ENCODE measurements at places on chromosomes 1 and 21.

GRCh38 chr1:23194119-23194984 is 22.9 kb downstream of the HTR1D start:
- no peak for DNase-seq

- DNase-seq = no peak
These were observed 75.5 kb downstream of the VAV3 start for GRCh38 chr1:107889524-107889923.

- no peak for DNase-seq
These were observed 116.7 kb downstream of the DMRTB1 start for GRCh38 chr1:53575955-53576320.

DNA sequence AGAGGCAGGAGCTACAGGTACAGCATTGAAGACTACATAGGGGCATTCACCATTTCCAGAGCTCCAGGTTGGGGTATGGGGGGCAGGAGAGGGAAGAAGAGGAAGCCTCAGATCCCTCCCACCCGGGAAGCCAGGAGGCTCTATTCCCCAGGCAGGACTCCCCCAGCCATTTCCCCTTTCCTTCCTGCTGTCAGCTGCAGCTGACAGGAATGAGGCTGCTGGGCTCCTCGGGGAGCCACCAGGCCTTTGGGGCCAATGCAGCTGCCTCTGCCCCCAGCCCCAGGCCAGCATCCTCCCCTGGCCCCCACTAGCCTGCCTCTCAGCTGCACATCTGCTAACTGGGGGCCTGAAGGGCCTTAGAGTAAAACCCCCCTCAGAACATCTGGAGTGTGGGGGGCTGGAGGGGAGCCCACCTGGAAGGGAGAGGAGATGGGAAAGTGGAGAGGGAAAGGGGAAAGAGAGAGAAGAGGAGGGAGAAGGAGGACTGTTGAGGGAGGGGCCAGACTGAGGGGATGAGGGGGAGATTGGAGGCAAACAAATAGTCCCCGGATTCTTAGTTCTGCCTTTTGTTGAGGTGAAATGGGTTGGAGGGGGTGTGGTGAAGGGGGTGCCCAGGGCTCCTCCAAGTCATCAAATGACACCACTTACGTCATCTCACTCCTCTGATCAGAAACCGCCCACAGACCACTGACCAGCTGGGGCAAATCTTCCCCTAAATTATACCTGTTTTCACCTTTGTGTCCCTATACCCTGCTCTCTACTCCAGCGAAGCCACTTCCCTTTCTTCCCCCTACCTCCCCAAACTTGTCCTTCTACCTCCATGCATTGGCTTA is 58.0 kb downstream of the LGR6 start:
- DNase-seq = no peak

DNA sequence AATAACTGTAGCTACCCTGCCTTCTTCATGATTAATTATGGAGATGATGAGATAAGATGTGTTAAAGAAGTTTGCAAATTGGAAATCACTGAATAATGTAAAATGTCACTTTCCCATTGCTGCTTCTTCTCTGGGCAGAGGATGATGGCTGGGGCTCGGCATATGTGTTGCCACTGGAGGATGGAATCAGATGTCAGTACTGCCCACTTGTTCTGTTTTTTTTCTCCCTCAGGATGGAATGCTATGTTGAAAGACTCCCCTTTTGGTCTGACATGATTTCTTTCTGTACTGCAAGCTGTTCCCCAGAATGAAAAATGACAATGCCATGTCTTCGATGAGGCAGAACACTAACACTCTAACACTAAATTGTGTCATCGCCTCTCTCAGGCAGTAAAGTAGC is 373.9 kb upstream of the SPAG17 start:
- no peak for DNase-seq

DNA sequence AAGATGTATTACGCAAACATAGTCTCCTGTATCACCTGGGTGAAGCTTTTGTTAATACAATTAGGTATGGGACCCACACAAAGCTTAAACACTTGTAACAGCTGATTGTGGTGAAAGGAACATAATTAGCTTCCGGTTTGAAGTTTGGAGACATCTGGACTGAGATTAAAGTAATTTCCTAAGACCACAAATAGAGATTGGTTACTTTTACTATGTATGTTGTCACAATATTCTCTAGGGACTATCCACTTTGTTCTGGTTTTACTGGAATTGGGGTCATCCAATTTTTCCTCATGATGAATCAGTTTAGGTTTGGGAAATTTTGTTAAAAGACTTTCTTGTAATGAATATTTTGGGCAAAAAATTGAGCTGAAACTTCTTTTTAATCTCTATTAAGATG is 71.8 kb upstream of the SAMSN1 start:
- DNase-seq = no peak

- peak; percentile 33 for DNase-seq
These were observed 38.3 kb downstream of the GALNT2 start for GRCh38 chr1:230105245-230105753.

DNA sequence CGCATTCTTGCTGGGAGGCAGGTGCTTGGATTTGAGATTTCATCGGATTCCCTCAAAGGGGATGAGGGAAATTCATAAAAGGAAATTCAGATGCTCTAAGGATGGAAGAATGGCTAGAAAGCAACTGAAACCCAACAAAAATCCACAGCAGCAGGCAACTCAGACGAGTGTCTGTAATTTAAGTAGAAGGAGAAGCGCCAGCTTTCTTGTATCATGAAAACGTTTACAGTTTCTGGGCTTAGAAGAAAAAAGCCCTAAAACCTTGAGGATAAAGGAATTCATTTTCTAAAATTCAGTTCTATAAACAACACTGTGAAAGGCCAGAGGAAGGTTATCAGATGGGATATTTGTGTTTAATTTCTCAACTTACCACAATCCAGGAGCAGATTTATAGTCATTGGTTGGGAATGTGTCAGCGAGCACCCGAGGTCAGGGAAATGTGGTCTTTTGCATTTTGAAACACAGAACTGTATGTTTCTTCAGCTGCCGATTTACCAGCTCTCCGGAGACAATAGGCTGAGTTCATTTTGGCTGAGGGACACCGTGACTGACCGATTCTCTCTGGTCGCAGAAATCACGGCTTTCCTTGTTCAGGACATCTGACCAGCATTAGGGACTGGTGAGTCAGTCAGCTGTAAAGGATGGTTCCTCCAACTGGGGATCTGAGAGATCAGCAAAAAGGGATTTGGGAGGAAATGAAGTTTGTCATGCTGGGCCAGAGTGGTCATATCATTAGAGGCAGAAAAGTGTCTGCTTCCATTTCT is 111.6 kb upstream of the ERRFI1 start:
- DNase-seq = no peak

DNA sequence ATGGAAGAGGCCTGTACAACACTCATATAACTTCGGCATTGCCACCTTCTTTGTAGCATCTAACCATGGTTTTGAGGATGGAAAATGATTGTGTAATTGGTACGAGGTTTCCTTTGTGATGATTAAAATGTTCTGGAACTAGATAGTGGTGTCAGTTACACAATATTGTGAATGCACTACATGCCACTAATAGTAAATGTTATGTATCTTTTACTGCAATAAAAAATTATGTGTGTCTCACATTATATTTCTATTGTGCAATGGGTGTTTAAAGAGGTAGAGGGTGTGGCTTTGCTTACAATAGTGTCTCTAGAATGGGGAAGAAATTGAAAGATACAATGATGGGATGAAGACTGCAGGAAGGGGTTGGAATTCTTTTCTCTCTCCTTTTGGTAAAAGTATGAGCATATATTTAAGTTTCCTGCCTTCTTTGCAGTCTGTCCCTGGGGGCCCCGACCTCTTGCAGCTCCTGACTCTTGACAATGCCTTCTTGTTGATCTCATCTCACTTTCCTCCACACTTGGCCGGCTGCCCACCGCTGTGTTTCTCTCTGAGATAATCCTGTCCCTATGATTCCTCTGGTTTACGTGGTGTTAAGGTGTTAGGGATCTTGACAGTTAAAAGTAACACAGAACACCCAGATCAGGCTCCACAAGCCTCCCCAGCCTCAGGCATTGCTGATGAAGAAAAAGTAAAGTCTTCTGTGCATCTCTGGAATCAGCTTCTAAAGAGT is 39.3 kb downstream of the MTARC1 start:
- DNase-seq = no peak

- no peak for DNase-seq
These were observed 630 bp downstream of the HPCA start for GRCh38 chr1:32886828-32887414.

DNA sequence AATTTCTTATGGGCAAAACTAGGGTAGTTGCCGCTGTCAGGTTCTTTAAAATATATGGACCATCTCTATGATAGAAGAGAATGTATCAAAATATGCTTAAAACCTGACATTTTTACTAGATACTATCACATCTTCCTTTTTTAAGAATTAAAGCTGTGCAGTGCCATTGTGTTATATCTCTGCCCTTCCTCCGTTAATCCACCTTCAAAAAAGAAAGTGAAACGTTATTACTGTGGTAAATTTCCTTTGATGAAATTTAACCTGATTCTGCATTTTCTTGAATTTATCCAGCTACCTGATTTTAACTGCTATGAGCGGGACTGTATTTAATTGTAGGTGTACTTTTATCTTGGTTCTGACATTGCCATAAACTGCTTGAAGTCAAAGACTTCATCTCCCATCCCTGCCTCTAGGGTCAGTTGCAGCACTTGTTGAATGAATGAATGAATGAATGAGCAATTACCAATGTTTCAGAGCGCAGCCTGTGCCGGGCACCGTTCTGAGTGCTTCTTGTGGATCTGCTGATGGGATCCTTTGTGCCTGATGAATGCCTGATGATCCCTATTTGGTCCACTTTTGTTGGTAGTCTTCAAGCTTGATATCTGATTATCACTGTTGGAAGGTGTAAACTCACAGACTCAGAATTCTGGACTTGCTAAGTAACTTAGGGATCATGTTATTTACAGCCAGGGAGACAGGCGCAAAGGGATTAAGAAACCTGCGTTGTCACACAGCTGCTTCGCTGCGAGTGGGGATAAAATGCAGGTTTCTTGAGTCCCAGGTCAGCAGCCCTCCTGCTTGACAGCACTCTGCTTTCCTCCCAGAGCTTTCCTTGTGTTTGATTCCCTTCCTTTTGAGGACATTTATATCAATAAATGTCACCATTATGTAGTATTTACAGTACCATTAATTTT is 30.1 kb downstream of the SMYD2 start:
- DNase-seq = no peak

DNA sequence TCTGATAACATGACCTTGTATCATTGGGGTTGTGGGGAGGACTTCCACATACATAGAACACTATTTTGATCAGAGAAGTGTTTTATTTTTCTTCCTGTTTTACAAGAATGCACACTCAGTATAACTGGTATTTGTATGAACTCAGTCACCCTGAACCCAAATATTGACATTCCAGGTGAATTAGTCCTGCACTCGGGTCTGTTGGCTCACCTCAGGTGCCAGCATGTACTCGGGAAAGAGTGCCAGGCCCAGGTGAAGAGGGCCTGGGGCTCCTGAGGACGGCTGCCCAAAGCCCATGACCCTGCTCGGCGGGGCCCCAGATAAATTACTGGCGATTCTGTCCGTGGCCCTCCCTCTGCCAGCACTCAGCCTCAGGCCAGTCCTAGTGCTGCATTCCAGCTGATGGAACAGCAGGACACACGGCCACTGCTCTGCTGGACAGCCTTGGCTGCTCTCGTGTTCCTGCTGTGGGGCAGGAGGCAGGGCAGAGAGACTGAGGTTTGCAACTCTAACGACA is 75.4 kb upstream of the TMPRSS2 start:
- DNase-seq = peak; percentile 31

DNA sequence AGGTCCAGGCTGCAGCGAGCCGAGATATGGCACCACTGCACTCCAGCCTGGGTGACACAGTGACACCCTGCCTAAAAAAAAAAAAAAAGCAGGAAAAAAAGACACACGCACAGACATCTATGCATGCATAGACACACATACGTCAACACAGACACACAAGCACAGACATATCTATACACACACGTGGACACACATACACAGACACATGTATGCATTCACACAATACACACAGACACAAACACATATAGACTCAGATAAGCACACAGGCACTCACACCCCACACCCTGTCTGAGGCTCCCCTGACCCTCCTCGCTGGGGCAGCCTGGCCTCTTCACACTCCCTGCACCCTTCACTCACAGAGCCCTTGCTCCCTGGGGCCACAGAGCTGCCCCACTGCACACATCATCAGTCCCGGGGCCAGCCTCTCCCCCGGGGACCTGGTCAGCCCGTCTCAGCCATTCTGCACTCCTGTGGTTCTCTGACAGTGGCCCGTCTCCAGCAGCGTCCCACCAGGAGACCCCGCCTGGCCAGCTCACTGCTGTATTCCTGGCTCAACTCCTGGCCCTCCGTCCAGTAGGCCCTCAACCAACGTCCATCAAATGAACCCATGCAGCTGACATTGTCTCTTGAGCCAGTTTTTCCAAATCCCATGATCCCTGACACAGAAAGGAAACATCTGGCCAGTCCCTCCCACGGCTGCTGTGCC is 4.6 kb upstream of the PRKCZ start:
- no peak for DNase-seq

- no peak for DNase-seq
These were observed 3.1 kb downstream of the PTAFR start for GRCh38 chr1:28173151-28173979.

- DNase-seq = no peak
These were observed 17.8 kb upstream of the ARHGEF2 start for GRCh38 chr1:155996166-155996565.

GRCh38 chr1:24967555-24967954 is 37.5 kb upstream of the RUNX3 start:
- DNase-seq = no peak

- no peak for DNase-seq
These were observed 327.9 kb downstream of the VAV3 start for GRCh38 chr1:107637101-107637500.

DNA sequence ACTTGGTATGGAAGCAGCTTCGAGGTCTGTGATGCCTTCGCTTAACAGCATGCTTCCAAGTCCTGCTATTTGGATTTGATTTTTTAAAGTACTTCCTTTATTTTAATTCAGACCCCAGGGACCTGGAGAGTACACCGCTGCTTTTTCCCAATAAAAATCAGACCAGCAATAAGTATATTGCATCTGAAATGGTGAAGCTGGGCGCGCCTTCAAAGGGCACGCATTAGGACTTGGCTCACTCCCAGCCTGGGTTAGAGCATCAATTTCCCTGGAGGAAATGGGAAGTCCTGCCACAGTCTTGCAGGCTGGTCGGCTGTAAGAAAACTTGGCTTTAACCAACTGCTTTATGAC is 325.1 kb downstream of the RRAGC start:
- no peak for DNase-seq

GRCh38 chr21:45309069-45309986 is 21.6 kb upstream of the POFUT2 start:
- DNase-seq = no peak

- DNase-seq = peak; percentile 44
These were observed 884 bp downstream of the LHX4 start for GRCh38 chr1:180230791-180231505.

DNA sequence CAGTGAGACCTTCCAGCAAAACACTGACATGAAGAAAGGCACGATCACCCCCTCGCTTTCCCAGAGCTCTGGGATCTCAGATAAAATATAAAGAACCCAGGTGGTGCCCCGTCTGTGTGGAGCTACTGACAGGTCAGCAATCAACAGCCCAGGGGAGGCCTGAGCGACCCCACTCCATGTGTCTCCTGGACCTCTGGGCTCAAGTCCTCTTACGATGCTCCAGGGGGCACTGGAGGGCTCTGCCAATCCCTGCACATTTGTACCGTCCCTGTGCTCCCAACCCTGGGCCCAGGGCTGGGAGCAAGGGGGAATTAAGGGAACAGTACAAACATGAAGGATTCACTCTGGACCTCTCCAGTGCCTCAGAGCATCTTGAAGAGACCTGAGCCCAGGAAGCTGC is 12.5 kb downstream of the S100A7A start:
- peak; percentile 61 for DNase-seq

- peak; percentile 27 for DNase-seq
These were observed 40.6 kb downstream of the MAPKAPK2 start for GRCh38 chr1:206725109-206725963.

- no peak for DNase-seq
These were observed 5.8 kb downstream of the CASQ1 start for GRCh38 chr1:160196143-160196542.

All from NCI-H146 (cell line).